Ovary (tissue), 10 donors: ENCODE measurements at places on chromosomes 3 and 15. TPM values are rescaled to one million over a fixed set of nuclear protein-coding genes. Genes with fewer than 3 reads are reported as not detected.

DNA sequence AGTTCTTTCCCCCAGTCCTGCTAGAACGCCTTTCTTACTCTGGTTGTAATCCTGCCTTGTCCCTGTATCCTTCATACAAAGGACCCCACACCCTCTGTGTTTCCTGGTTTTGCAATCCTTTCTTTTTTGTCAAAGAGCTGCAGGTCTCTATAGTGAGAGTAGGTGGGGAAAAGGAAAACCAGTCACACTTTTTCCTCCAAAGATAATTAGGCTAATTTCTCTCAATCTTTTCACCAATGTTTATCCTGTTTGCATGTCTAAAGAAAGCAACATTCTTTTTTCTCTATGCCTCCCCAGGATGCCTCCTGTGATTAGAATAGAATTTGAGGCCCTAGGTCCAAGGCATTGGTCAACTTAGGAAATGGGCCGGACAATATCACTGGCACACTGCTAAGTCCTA lies 25.4 kb downstream of the SEMA6D start:
- H3K36me3 ChIP-seq, result no peaks in the 10 kb centered on the region
- DNase-seq, result no peak
- peaks cover 15% of the 10 kb centered on the region for H3K4me1 ChIP-seq
- no peak overlapping the region for H3K4me3 ChIP-seq
- H3K27me3 ChIP-seq, result no peaks in the 10 kb centered on the region
- no peak overlapping the region for H3K27ac ChIP-seq

Gene KNG1
- not detected for total RNA-seq

DNA sequence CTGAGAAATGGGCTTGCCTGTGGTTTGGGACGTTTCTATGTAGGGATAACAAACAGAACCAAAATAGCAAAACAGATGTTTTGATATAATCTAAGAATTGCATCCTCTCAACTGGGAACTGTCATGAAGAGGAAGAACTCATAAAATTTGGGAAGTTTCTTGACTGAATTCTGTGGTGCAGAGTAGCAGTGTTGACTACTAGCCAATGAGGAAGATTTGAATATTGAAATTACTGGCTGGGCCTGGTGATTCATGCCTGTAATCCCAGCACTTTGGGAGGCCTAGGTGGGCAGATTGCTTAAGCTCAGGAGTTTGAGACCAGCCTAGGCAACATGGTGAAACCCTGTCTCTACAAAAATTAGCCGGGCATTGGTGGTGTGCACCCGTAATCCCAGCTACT lies 42.2 kb downstream of the ZNF609 start:
- H3K4me3 ChIP-seq, result no peak overlapping the region
- no peak overlapping the region for H3K27ac ChIP-seq
- no peak for DNase-seq
- no peaks in the 10 kb centered on the region for H3K36me3 ChIP-seq
- peaks cover 16% of the 10 kb centered on the region for H3K4me1 ChIP-seq

DNA sequence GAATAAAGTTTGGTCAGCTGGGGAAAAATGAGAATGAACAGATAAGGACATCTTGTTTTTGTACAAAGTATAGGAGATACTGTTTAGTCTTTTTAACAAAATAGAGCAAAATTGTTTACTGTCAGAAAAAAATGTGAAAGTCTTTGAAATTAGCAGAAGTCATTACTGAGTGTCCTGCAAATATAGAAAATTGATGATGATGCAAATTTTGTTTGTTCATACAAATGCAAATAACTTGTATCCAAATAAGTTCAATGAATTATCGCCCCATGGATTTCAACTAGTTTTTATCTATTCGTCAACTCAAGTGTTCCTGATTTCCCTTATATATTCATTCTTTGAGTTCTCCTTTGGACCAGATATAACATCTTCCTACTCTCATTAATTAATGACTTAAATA lies 378.0 kb upstream of the SGO1 start:
- no peaks in the 10 kb centered on the region for H3K4me1 ChIP-seq
- no peaks in the 10 kb centered on the region for H3K36me3 ChIP-seq
- DNase-seq, result no peak
- H3K4me3 ChIP-seq, result no peak overlapping the region
- no peak overlapping the region for H3K27ac ChIP-seq

GRCh38 chr3:31567036-31567435 lies 34.3 kb downstream of the STT3B start:
- no peaks in the 10 kb centered on the region for H3K36me3 ChIP-seq
- no peaks in the 10 kb centered on the region for H3K27me3 ChIP-seq
- no peak overlapping the region for H3K4me3 ChIP-seq

DNA sequence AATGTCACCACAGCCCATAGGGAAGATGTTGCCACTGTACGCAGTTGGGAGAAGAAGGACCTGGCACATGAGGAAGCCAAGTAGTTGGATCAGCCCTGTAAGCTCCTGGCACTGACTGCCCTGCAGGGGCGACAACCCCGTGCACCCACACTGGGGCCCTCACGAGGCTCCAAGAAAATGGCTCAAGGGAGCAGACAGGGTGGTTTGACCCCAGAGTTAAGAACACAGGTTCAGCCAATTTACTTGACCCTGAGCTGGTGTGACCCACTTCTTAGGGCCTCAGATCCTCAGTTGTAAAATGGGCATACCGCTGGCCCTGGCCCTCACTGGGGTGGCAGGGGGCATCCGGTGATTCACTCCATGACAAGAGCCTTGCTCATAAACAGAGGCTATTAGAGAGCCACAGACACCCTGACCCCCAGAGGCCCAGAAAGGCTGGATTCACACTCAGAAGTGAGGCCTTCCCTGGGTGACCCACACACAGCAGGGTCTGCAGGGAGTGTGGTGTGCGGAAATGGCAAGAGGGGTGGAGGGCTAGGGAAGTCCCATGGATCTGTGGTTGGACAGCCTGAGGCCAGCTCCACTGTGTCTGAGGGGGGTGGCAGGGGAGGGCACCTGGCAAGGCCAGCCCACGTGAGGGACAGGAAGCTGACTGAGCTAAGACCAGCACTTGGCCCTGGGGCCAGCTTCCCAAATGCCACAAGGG lies 1.7 kb upstream of the HHATL start:
- no peaks in the 10 kb centered on the region for H3K4me1 ChIP-seq
- H3K4me3 ChIP-seq, result no peak overlapping the region
- H3K36me3 ChIP-seq, result no peaks in the 10 kb centered on the region
- no peak for DNase-seq
- H3K27me3 ChIP-seq, result no peaks in the 10 kb centered on the region

DNA sequence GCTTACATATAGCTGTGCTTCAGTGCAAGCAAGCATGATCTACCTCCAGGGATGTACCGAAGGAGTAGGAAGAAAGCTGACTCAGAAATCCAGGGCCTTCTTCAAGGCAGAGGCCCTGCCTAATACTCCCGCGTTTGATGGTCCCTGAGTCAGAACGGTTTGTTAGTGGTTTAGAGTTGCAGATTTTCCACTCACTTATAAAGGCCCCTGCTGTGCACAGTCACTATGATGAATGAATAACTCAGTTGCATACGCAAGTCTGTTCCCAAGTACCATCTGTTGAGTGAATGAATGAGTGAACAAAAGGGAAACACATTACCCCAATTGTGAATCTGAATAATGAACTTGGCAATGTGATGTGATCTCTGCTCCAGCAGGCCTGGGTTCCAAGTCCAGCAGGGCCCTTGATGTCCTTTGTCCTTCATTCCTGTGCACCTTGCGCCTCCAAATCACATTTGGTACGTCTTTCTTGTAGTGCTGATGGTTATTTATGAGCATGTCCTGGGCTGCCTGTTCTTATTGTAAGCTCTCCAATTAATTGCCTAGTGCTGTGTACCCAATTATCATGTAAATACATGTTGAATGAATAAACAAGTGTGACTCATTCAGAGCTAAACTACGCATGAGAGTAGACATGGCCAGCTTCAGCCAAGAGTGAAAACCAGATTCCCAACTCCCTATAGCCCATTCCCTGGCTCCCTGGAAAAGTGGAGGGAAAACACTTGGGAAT lies 85.3 kb upstream of the LIMD1 start:
- DNase-seq, result no peak
- H3K4me1 ChIP-seq, result no peaks in the 10 kb centered on the region
- no peaks in the 10 kb centered on the region for H3K27me3 ChIP-seq
- H3K36me3 ChIP-seq, result no peaks in the 10 kb centered on the region
- H3K27ac ChIP-seq, result no peak overlapping the region
- H3K4me3 ChIP-seq, result no peak overlapping the region

DNA sequence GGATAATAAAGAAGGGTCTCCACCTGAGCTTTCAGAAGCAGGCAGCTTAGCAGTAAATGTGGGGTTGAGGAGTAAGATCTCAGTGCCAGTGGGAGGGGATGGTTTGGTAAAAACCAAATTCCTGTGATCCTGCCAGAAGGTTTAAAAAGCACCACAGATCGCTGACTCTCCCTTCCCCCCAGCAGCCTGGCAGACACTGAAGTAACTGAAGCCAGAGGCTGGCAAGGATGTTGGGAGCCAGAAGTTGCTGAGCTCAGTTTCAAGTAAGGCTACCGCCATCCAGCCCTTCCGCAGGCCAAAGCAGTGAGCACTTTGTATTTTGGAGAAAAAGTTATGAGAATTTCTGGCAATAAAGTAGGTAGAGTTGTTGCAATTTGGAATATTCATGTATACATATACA lies 246.4 kb downstream of the ZNF621 start:
- no peak overlapping the region for H3K27ac ChIP-seq
- no peaks in the 10 kb centered on the region for H3K27me3 ChIP-seq
- H3K4me1 ChIP-seq, result no peaks in the 10 kb centered on the region
- H3K4me3 ChIP-seq, result no peak overlapping the region
- no peaks in the 10 kb centered on the region for H3K36me3 ChIP-seq

DNA sequence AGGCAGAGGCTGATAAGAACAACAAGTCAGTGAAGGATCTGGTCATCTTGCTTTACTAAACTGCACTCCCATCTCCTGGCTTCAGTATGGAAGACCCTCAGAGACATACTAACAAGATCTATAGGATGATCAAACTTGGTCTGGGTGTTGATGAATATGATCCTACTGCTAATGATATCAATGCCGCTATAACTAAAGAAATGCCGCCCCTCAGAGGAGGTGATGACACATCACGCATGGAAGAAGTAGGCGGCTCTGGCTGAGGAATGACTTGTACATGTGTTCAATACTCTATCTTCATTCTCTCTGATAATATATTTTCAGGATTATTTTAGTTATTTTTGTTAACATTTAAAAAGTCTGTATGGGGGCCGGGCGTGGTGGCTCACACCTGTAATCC lies 17.5 kb upstream of the EIF2B5 start:
- no peaks in the 10 kb centered on the region for H3K36me3 ChIP-seq
- H3K27ac ChIP-seq, result no peak overlapping the region
- H3K4me3 ChIP-seq, result no peak overlapping the region
- DNase-seq, result no peak
- no peaks in the 10 kb centered on the region for H3K4me1 ChIP-seq

Gene NEK10
- total RNA-seq, result 1.1 TPM

GRCh38 chr15:31020542-31020941 lies 29.1 kb upstream of the MTMR10 start:
- H3K36me3 ChIP-seq, result no peaks in the 10 kb centered on the region
- H3K27ac ChIP-seq, result no peak overlapping the region
- no peak for DNase-seq
- no peak overlapping the region for H3K4me3 ChIP-seq

Gene GCHFR
- 18.7 TPM for total RNA-seq

Gene GPR27
- total RNA-seq, result 2.1 TPM

GRCh38 chr3:37622999-37623883 lies 238.4 kb upstream of the CTDSPL start:
- no peak for DNase-seq
- no peaks in the 10 kb centered on the region for H3K27me3 ChIP-seq
- H3K4me3 ChIP-seq, result no peak overlapping the region
- H3K36me3 ChIP-seq, result no peaks in the 10 kb centered on the region

Gene AHSG
- total RNA-seq, result not detected

GRCh38 chr3:23219117-23219516 lies 16.0 kb downstream of the UBE2E2 start:
- no peak overlapping the region for H3K27ac ChIP-seq
- peaks cover 1% of the 10 kb centered on the region for H3K4me1 ChIP-seq

Gene OR5K4
- not detected for total RNA-seq

DNA sequence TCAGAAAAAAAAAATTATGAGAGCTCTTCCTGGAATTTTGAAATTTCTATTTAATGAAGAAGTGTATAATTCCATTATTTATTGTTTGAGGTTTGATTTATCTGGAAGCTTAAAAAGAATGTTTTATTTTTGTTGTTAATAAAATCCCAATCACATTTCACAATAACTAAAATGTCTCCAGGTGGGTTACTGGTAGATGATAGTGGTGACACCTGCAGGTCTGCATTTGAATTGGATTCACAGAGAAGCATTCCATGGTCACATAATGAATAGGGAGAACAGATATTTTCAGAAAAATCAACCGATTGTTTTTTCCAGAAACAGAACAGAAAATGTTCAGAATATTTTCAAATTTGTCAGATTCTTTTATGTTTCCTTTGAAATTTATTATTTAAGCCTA lies 48.3 kb downstream of the ASB7 start:
- no peak overlapping the region for H3K27ac ChIP-seq
- H3K4me3 ChIP-seq, result no peak overlapping the region
- H3K4me1 ChIP-seq, result no peaks in the 10 kb centered on the region
- H3K27me3 ChIP-seq, result no peaks in the 10 kb centered on the region

- H3K27me3 ChIP-seq, result no peaks in the 10 kb centered on the region
- no peak for DNase-seq
- H3K27ac ChIP-seq, result peak overlapping the region; percentile 69
Observed at GRCh38 chr15:43184407-43185124, 637 bp upstream of the CCNDBP1 start.

- no peak overlapping the region for H3K27ac ChIP-seq
- no peaks in the 10 kb centered on the region for H3K36me3 ChIP-seq
- H3K4me1 ChIP-seq, result no peaks in the 10 kb centered on the region
- no peak overlapping the region for H3K4me3 ChIP-seq
- H3K27me3 ChIP-seq, result no peaks in the 10 kb centered on the region
Observed at GRCh38 chr3:4730719-4731118, 237.6 kb downstream of the ITPR1 start.
